RWPE1 (cell line): ENCODE measurements at places on chromosomes 1 and 21.
A peak's percentile ranks its signal among the peaks of the same experiment; 100 is the strongest.

DNA sequence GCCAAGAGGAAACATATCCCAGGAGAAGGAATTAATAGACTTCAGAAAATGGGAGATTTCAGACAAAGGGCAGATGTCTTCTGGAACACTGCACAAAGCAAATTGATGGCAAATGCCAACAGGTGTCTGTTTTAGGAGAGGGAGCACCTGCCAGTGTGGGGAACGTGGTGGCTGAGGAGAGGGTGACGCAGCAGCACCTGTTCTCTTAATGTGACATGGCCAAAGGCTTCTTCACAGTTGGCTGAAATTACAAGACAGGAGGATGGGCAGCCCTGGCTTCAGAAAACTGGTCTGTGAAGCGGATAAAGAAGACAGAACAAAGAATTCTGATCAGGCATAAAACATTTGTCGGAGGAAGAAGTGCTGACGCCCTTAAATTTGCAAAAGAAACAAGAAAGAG, 178.7 kb upstream of the RUNX1 start:
- no peak for DNase-seq

GRCh38 chr1:157512036-157512969, 40.0 kb downstream of the FCRL5 start:
- no peak for DNase-seq

DNA sequence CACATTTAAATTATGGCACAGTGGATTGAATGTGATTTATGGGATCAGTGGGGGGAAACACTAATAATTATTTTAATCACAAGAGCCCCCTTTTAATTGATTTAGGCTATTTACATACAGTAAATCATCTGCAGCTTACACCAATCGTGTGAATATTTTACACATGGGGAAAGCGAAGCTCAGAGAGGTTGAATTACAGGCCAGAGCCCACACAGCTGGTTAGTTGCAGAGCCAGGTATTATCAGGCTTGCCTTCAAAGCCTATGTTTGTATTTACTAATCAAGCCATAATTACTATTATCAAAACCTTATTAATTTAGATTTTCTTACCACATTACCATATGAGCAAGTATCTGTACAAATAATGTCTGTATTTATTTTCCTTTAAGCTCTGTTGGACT, 749 bp downstream of the SDCCAG8 start:
- DNase-seq, result no peak

GRCh38 chr1:25566176-25566729, 22.8 kb downstream of the LDLRAP1 start:
- DNase-seq, result no peak

DNA sequence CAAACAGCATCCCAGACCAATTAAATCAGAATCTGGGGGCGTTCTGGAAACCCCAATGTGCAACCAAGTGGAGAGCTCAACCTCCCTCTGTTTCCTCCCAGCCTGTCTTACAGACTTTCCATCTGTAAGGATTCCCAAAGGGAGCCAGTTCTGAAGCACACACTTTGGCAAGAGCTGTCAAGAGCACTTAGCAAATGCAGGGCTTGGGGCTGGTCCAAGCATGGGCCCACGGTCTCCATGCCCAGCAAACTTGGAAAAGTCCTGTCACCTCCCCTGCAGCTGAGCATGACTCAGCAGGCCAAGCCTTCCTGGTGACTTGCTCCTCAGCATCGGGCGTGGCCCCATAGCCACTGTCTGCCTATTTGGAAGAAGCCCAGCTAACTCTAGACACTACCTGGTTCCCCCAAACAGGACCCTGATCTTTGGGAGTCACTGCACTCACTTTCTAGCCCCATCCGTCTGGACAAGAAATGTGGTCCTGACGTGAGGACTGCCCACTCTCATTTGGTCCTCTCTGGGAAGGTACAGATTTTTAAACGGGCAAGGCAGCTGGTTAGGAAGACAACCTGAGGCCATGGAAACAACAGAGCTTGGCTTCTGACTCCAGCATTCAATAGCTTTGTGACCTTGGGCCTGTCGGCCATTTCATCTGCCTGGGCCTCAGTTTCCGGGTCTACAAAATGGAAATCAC, 16.9 kb downstream of the SLC2A1 start:
- peak; percentile 71 for DNase-seq

DNA sequence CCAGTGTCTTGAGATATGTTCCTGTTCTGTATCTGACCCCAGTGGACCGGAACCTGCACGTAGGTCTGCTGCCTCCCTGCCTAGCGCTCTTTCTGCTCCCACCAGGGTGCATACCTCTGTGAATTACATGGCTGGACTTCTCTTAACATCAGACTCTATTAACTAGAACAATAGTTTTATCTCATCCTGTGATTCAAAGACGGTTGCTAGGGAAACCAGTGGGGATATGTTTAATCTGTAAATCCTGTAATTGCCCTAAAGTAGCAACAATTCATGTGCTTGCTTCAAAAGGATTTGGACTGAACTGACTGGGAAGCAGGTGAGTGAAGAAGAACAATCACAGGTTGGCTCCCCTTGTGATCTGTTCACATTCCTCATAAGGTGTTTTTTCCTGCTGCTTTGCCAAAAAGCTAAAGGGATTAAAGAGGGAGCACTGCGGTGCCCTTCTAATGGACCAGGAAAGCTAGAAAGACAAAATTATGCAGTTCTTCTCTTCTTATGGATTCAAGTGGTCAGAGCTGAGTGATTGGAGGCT, 52.7 kb upstream of the DIRAS3 start:
- DNase-seq, result no peak

DNA sequence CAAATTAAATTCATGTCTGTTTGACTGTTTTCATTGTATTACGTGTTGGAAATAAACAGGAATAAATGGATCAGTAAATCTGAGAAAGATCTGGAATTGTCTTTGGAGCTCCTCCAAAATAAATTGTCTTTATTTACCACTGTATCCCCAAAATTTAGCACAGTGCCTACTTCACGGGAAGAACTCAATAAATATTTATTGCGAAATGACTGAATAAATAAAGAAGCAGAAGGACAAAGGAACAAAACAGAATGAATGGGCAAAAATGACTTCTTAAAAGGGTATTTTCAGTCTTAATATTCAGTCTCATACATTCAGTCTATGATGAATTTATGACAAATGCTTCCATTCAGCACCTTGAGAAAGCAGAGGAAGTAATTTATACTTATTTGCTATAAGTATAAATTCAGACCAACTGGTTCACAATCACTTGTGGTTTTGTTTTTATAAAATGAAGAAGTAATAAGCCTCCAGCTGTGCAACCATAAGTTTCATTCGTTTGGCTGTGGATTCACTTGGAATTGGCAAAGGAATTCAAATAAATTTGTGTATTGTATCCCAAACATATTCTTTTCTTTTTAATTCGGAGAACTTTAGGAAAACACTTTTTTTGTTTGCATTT, 19.2 kb upstream of the PRKAA2 start:
- no peak for DNase-seq
